ENCODE measurements at places on chromosomes 2 and 18. TPM values are rescaled to one million over a fixed set of nuclear protein-coding genes. Genes with fewer than 3 reads are reported as not detected.

GRCh38 chr2:120893811-120894584, 158.3 kb downstream of the GLI2 start:
- H3K27me3 ChIP-seq: no peaks in the 10 kb centered on the region
- no peak overlapping the region for H3K27ac ChIP-seq
- no peaks in the 10 kb centered on the region for H3K4me1 ChIP-seq
- DNase-seq: no peak
- H3K36me3 ChIP-seq: no peaks in the 10 kb centered on the region
- H3K4me3 ChIP-seq: no peak overlapping the region

- DNase-seq: no peak
- peaks cover 9% of the 10 kb centered on the region for H3K4me1 ChIP-seq
- H3K36me3 ChIP-seq: no peaks in the 10 kb centered on the region
These were observed 29.5 kb upstream of the ITGB6 start for GRCh38 chr2:160229591-160229990.

The ST8SIA3 gene
- total RNA-seq: not detected

The HMSD gene
- total RNA-seq: 1.6 TPM

- no peak for DNase-seq
- H3K27ac ChIP-seq: no peak overlapping the region
- peaks cover 31% of the 10 kb centered on the region for H3K36me3 ChIP-seq
- H3K27me3 ChIP-seq: no peaks in the 10 kb centered on the region
- H3K4me3 ChIP-seq: no peak overlapping the region
These were observed 30.9 kb downstream of the RNF144A start for GRCh38 chr2:6947929-6948676.

The AQP12A gene
- not detected for total RNA-seq

DNA sequence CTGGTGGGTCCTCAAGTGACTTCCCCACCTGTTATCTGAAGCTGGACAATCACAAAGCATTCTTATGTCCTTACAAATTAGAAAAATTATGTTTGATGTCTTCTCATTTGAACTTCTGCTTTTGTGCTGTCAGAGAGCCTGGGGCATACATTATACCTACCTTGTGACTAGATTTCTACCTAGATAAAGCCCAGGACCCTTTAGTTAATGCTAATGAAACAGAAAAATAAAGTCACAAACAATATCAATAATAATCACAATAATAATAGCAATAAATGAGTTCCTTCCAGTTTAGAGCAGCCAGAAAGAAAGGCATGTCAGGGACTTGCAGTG, 456.4 kb downstream of the SETBP1 start:
- no peak for DNase-seq
- H3K4me1 ChIP-seq: no peaks in the 10 kb centered on the region
- H3K27me3 ChIP-seq: peaks cover 19% of the 10 kb centered on the region
- H3K36me3 ChIP-seq: no peaks in the 10 kb centered on the region
- no peak overlapping the region for H3K4me3 ChIP-seq

DNA sequence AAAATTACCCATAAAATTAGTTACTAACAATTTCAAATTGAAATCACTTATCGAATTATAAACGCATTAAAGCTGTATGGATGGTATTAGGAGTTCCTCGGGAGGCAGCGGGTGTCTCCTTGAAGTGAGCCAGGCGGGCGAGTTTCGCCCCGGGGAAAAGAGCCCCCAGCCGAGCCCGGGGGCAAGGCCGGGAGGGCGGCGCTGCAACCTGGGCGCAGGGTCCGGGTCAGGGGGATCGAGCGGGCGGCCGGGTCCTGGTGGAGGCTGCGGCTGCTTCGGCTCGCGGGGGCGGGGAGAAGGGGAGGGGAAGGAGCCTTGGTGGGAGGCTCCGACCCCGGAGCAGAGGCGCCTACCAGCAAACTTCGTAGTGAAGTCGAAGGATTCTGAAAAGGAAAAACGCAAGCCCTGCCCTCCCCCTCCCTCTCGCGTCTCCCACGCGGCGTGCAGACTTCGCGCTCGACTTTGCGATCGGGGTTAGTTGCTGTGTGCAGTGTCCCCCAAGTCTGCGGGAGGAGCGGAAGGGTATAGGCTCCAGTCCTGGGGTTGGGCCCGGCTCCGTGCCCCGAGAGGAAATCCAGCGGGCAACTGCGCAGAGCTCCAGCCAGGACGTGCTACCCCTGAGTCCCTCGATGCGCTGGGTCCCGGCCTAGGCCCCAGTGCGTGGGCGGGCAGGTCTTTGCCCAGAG, 140.8 kb downstream of the MEIS1 start:
- H3K36me3 ChIP-seq: no peaks in the 10 kb centered on the region
- H3K4me3 ChIP-seq: no peak overlapping the region
- no peak overlapping the region for H3K27ac ChIP-seq
- DNase-seq: no peak

GRCh38 chr2:49021271-49021670, 133.0 kb downstream of the FSHR start:
- H3K36me3 ChIP-seq: no peaks in the 10 kb centered on the region
- no peaks in the 10 kb centered on the region for H3K4me1 ChIP-seq
- no peaks in the 10 kb centered on the region for H3K27me3 ChIP-seq
- DNase-seq: no peak

GRCh38 chr2:22697054-22697788, 687.8 kb upstream of the KLHL29 start:
- no peak overlapping the region for H3K4me3 ChIP-seq
- DNase-seq: no peak
- H3K27me3 ChIP-seq: no peaks in the 10 kb centered on the region
- H3K4me1 ChIP-seq: no peaks in the 10 kb centered on the region

Measured in activated CD8-positive, alpha-beta memory T cell treated with anti-CD3 and anti-CD28 coated beads, Interleukin-2, amount 10 ng/mL, durations not matched to agents 7 days and 5 days (primary cell).